ENCODE measurements at places on chromosomes 7 and 10.

- DNase-seq: no peak
Measured at GRCh38 chr7:116176226-116176625, 34.1 kb upstream of the TES start.

DNA sequence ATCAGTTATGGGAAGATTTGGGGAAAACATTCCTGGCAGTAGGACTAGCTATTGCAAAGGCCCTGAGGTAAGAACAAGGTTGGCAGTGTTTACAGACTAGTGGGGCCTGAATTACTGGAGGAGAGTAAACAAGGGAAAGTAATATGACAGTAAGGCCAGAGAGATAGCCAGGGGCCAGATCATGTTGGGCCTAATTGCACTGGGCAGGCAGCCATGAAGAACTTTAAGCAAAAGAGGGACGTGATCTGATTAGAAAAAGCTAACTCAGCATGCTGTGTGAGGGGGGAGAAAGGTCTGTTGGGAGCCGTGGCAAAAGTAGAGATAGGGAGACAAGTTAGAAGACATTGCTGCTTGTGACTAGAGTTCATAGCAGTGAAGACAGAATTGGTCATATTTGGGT lies 9.2 kb downstream of the NUP42 start:
- DNase-seq: no peak

- DNase-seq: no peak
Measured at GRCh38 chr10:122435212-122435827, 19.1 kb upstream of the ARMS2 start.

GRCh38 chr7:91289633-91290254 lies 25.5 kb downstream of the FZD1 start:
- no peak for DNase-seq

GRCh38 chr10:84234479-84234878 lies 6.9 kb downstream of the LRIT1 start:
- DNase-seq: no peak

DNA sequence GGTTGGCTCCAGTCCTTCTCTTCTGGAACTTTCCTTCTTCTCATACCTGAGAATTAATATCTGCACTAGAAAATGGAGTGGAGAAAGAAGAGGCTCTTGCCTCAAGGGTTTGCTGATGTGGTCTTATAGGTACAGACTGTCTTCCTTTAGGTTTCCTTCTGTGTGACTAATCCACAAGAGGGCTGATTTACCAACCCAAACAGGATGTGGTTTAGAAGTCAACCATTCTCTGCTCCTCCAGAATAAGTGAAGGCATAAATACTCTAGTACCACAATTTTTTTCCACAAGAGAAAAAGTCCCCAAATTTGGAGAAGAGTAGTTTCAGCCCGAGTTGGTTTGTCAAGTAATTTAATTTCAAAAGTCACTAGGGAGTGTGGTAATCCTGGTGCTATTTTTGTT lies 85.8 kb downstream of the NRP1 start:
- no peak for DNase-seq

GRCh38 chr7:54798530-54798929 lies 39.5 kb upstream of the SEC61G start:
- no peak for DNase-seq
